ENCODE measurements at places on chromosomes 12 and 14.

- no peak for DNase-seq
These were observed 686 bp downstream of the B4GALNT1 start for GRCh38 chr12:57632073-57632957.

GRCh38 chr14:36477266-36477665 lies 42.8 kb downstream of the NKX2-1 start:
- no peak for DNase-seq

GRCh38 chr12:115597157-115597712 lies 680.3 kb downstream of the MED13L start:
- peak; percentile 77 for DNase-seq

GRCh38 chr14:104137297-104138097 lies 890 bp upstream of the KIF26A start:
- no peak for DNase-seq

DNA sequence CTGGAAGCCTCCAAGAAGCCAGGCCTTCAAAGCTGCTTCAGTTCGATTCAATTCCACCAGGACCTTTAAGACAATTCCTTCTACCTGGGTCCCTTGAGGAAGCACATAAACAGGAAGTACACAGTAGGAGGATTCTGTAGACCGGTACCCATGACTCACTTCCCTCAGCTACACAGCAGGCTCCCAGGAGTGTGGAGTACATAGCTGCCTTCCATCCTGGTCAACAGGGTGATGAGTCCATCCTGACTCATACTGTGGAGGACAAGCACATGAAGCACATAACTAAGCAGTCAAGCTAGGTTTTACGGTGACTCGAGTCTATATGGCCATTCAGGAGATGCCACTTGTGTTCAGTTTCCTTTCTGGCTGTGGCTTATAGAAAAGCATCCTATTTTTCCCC lies 197.6 kb upstream of the RBM19 start:
- DNase-seq: peak; percentile 81
